ENCODE measurements at places on chromosomes 7 and 10.

- H3K4me1 ChIP-seq, result no peaks in the 10 kb centered on the region
- DNase-seq, result no peak
- no peak overlapping the region for H3K27ac ChIP-seq
- no peak overlapping the region for H3K4me3 ChIP-seq
- peaks cover 3% of the 10 kb centered on the region for H3K36me3 ChIP-seq
Measured at GRCh38 chr10:5527332-5528200, 2.8 kb downstream of the CALML3 start.

GRCh38 chr10:107275806-107276205, 111.3 kb upstream of the SORCS1 start:
- DNase-seq, result no peak
- H3K27me3 ChIP-seq, result no peaks in the 10 kb centered on the region
- H3K36me3 ChIP-seq, result no peaks in the 10 kb centered on the region
- H3K4me3 ChIP-seq, result no peak overlapping the region
- no peak overlapping the region for H3K27ac ChIP-seq
- H3K4me1 ChIP-seq, result no peaks in the 10 kb centered on the region

DNA sequence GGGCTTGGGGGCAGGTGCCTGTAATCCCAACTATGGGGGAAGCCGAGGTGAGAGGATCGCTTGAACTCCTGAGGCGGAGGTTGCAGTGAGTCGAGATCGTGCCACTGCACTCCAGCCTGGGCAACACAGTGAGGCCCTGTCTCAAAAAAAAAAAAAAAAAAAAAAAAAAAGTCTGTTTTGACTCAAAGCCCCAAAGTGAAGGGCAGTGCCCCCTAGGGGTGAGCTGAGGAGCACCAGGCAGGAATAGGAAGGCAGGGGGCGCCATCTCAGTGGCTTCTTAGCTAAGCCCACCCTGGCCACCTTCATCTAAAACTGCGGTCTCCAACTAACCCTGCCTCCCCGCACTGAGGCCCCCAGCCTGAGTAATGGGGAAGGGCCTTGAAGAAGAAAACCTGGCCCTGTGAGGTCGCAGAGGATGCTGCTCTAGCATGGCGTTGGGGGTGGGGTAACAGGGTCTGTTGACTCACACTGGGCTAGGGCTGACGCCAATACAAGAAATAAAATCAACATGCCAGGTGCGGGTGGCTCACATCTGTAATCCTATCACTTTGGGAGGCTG, 9.8 kb downstream of the PODXL start:
- no peaks in the 10 kb centered on the region for H3K4me1 ChIP-seq

GRCh38 chr7:36128448-36129047, 24.5 kb upstream of the EEPD1 start:
- H3K4me1 ChIP-seq, result no peaks in the 10 kb centered on the region
- no peak overlapping the region for H3K4me3 ChIP-seq
- no peak for DNase-seq

DNA sequence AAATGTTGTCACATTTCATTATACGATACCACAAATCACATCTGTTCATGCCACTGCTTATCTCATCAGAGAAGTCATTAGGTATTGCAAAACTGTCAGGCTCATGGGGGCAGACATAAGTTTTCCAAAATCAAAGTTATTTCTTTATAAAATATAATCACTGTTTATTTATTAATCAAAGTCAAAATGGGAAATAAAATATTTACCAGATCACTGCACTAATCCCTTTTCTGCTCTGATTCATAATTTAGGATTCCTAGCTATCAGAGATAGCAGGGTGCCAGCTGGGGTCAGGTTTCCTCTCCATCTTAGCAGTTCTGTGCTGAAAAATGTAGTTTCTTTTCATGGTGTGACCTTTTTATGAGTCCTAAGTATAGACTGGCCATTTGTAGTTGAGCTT, 117.7 kb upstream of the LANCL2 start:
- DNase-seq, result no peak
- H3K4me3 ChIP-seq, result no peak overlapping the region
- no peaks in the 10 kb centered on the region for H3K4me1 ChIP-seq
- no peak overlapping the region for H3K27ac ChIP-seq
- peaks cover 81% of the 10 kb centered on the region for H3K27me3 ChIP-seq

DNA sequence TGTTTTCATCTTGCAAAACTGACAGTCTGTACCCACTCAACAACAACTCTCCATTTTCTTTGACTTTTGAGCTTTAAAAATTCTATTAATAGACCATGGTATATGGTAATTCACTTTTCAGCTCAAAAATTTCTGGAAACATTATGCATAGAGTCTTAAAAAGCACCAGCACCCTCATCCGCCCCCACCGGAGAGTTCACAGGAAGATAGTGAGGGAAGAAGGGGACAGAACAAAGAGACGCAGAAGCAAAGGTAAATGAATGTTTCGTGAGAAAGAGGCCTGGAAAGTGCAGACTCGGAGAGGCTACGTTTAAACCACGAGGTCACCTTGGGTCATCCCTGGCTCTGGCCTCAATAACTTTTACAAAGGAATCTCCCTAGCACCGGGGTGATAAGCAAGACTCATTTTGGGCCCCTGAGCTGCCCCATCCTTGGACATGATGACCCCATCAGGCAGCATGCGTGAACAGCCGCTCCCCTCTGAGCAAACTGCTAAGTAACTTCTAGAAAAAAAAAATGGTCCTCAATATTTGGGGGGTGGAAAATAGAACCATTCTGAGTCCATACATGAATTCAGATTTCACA, 96.3 kb downstream of the CPXM2 start:
- DNase-seq, result no peak
- no peak overlapping the region for H3K27ac ChIP-seq
- H3K36me3 ChIP-seq, result peaks cover 2% of the 10 kb centered on the region
- no peaks in the 10 kb centered on the region for H3K27me3 ChIP-seq

DNA sequence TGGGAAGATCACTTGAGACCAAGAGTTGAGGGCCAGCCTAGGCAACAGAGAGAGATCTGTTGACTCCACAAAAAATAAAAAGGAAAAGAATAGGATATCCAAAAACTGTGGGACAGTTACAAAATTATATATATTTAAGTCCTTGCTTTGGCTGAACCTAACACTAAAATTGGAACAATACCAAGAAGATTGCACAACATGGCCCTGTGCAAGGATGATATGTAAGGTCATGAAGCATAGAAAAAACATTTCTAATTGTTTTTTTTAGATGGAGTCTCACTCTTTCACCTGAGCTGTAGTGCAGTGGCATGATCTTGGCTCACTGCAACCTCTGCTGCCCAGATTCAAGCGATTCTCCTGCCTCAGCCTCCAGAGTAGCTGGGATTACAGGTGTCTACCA, 139.0 kb downstream of the TPST1 start:
- no peaks in the 10 kb centered on the region for H3K4me1 ChIP-seq
- H3K27ac ChIP-seq, result no peak overlapping the region
- H3K36me3 ChIP-seq, result peaks cover 2% of the 10 kb centered on the region
- no peak for DNase-seq

- H3K4me1 ChIP-seq, result peaks cover 48% of the 10 kb centered on the region
- DNase-seq, result no peak
- H3K4me3 ChIP-seq, result peak overlapping the region; percentile 36
- peak overlapping the region; percentile 57 for H3K27ac ChIP-seq
- H3K27me3 ChIP-seq, result no peaks in the 10 kb centered on the region
Measured at GRCh38 chr7:37344886-37345579, 103.6 kb downstream of the ELMO1 start.

DNA sequence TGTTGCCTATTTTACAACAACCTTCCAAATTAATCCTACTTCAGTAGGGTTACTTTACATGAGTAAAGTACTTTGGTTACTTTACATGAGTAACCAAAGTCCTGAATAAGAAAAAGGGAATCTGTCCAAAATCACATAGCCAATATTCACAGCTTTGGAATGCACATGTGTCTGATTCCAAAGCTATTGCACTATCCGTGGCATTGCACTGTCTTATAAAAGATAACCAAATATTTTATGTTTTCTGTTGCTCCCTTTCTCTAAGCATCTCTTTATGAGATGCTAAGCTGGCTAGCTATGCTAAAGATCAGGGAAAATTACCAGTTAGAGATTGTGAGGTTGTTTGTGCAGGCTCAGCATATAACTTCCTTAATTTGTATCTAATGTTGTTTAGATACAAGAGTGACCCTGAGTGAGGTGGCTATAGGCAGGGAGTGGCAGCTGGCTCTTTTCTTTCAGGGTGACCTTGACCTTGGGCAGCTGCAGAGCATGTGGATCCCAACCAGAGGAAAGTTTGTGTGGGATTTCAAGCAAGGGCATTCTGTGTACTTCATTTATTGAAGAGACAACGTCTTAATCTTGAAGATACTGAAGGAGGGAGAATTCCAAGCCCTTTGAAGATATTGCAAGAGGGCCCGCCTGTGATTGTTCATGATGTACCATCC, 366.1 kb upstream of the ANKRD30A start:
- H3K36me3 ChIP-seq, result no peaks in the 10 kb centered on the region
- no peak for DNase-seq
- no peaks in the 10 kb centered on the region for H3K27me3 ChIP-seq
- no peak overlapping the region for H3K27ac ChIP-seq

DNA sequence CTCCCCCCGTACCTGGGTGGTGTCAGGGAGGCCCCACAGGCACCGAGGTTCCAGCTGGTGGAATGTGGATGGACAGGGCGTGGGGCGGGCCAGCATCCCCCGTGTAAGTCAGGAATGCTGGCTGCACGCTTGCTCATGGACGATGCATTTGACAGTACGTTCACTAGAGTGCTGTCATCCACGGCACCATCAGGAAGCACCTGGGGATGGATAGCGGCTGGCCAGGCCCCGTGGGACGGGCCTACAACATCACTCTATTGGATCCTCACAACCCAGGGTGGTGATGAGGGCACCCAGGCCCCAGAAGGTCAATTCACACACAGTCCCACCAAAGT, 63.6 kb downstream of the INSIG1 start:
- H3K4me3 ChIP-seq, result no peak overlapping the region
- H3K36me3 ChIP-seq, result peaks cover 2% of the 10 kb centered on the region
- no peak overlapping the region for H3K27ac ChIP-seq
- DNase-seq, result no peak
- no peaks in the 10 kb centered on the region for H3K4me1 ChIP-seq
- H3K27me3 ChIP-seq, result peaks cover 91% of the 10 kb centered on the region

DNA sequence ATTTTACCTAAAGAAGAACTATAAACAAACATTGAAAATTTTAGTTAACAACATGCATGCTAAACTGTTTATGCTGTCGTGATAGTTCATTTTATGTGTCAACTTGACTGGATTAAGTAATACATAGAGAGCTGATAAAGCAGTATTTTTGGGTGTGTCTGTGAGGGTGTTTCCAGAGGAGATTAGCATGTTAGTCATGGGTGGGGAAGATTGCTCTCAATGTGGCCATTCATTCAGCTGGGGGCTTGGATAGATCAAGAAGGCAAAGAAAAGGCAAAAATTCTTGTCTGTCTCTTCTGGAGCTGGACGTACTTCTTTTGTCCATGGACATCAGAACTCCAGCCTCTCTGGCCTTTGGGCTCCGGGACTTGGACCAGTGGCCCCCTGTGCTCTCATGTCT, 172.9 kb upstream of the SEMA3E start:
- no peaks in the 10 kb centered on the region for H3K4me1 ChIP-seq
- H3K4me3 ChIP-seq, result no peak overlapping the region
- no peak overlapping the region for H3K27ac ChIP-seq

GRCh38 chr7:140238778-140239652, 62.2 kb upstream of the KDM7A start:
- no peak for DNase-seq
- H3K4me3 ChIP-seq, result no peak overlapping the region
- H3K4me1 ChIP-seq, result peaks cover 6% of the 10 kb centered on the region
- H3K27me3 ChIP-seq, result no peaks in the 10 kb centered on the region
- no peaks in the 10 kb centered on the region for H3K36me3 ChIP-seq

DNA sequence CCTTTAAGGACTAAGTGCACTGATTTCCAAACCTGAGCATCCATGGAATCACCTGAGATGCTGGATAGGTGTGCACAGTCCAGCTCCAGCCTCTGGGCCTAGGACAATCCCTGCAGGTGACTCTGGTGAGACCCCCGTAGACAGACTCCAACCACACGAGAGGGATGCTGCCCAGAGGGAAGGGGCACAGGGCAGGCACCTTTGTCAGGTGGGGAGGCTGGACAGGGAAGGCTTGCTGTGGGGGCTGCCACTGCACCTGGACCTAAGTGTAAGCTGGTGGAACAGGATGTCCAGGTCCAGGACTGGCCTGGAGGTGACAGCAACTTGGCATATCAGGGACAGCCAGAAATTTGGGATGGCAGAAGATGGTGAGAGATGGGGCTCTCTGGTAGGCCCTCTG, 45.1 kb upstream of the CTBP2 start:
- no peak overlapping the region for H3K27ac ChIP-seq
- H3K4me3 ChIP-seq, result no peak overlapping the region
- DNase-seq, result no peak
- peaks cover 15% of the 10 kb centered on the region for H3K27me3 ChIP-seq
- no peaks in the 10 kb centered on the region for H3K4me1 ChIP-seq

DNA sequence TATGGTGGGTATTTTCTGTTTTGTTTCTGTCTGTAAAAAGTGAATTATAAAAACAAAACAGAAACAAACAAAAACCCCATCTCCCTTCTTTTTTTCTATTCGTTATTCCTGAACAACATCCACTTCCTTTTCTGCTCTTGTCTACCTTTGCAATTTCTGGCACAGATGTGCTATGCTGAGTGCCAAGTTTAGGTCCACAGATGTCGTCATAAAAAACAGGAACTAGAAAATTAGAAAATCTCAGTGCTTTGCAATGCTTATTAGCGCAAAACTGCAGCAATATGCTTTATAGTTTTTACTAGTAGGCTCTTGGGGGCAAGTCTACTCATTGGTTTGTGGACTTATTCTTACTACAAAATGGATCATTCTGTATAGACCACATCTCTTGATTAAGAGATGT, 94.2 kb upstream of the PRKCQ start:
- no peak for DNase-seq
- H3K4me1 ChIP-seq, result peaks cover 5% of the 10 kb centered on the region
- H3K4me3 ChIP-seq, result no peak overlapping the region
- no peaks in the 10 kb centered on the region for H3K36me3 ChIP-seq

DNA sequence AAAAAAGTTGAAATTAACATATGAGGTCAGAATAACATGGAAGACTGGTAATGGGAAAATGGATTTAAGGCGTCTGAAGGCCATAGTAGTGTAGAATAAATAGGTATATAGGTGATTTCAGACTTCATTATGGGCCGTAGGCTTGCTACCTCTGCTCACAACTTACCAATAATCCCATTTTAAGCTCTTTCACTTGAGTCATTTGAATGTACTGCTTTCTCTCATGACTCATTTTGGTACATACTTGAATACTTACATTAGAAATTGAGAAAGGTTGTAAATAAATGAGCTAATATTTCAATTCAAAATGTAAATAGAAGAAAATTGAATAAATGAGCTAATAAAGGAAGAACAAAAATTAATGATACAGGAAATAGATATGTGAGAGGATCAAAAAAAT, 42.2 kb upstream of the NEUROD6 start:
- H3K36me3 ChIP-seq, result no peaks in the 10 kb centered on the region
- H3K4me1 ChIP-seq, result no peaks in the 10 kb centered on the region
- no peaks in the 10 kb centered on the region for H3K27me3 ChIP-seq
- no peak overlapping the region for H3K4me3 ChIP-seq
